CD4-positive, CD25-positive, alpha-beta regulatory T cell (primary cell): ENCODE measurements at places on chromosomes 7 and 10. TPM values are rescaled to one million over a fixed set of nuclear protein-coding genes. Genes with fewer than 3 reads are reported as not detected.

DNA sequence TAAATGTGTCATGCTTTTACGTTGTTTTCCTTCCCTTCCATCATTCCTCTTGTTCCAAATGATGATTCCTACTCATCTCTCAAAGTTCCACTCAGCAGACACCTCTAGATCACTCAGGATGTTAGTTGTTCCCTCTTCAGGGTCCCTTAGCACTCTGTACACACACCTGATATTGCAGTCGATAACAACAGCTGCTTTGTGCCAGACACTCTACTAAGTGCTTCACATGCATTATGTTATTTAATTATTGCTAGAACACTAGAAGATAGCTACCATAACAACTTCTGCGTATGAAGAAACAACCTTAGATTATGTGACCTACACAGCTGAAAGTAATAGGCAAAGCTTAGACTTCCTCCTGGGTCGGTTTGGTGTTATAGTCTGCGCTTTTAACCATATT is 29.6 kb downstream of the PCBD1 start:
- no peaks in the 10 kb centered on the region for H3K4me1 ChIP-seq
- H3K36me3 ChIP-seq: peaks cover 56% of the 10 kb centered on the region
- H3K4me3 ChIP-seq: no peak overlapping the region
- H3K27me3 ChIP-seq: no peaks in the 10 kb centered on the region

- no peak for DNase-seq
- no peaks in the 10 kb centered on the region for H3K4me1 ChIP-seq
- no peaks in the 10 kb centered on the region for H3K27me3 ChIP-seq
- no peak overlapping the region for H3K27ac ChIP-seq
Measured at GRCh38 chr7:160958-161725, 31.2 kb upstream of the FAM20C start.

- H3K27ac ChIP-seq: no peak overlapping the region
- no peaks in the 10 kb centered on the region for H3K36me3 ChIP-seq
- DNase-seq: no peak
- H3K4me3 ChIP-seq: no peak overlapping the region
- H3K27me3 ChIP-seq: no peaks in the 10 kb centered on the region
- H3K4me1 ChIP-seq: peaks cover 21% of the 10 kb centered on the region
Measured at GRCh38 chr10:32979041-32979440, 21.0 kb upstream of the ITGB1 start.

DNA sequence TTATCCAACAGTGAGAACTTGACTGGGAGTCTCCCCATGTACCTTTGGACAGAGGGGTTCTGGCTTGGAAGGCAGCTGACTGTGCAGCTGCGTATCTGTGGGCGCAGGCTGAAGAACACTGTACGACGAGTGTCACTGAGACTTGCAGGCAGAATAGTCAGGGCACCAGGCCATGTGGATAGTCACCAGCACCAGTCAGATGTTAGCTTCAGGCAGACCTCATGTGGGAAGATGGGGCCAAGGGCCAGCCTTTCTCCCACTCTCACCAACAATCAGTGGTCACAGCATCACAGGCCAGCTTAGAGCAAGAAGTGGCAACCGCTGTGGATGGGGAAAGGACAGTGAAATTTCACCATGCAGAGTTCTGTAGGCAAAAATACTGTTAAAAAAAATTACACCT is 43.4 kb upstream of the GJD4 start:
- H3K27ac ChIP-seq: no peak overlapping the region
- DNase-seq: no peak
- H3K36me3 ChIP-seq: peaks cover 25% of the 10 kb centered on the region
- H3K4me1 ChIP-seq: no peaks in the 10 kb centered on the region
- no peak overlapping the region for H3K4me3 ChIP-seq

The TMEM178B gene
- total RNA-seq: 0.10 TPM

DNA sequence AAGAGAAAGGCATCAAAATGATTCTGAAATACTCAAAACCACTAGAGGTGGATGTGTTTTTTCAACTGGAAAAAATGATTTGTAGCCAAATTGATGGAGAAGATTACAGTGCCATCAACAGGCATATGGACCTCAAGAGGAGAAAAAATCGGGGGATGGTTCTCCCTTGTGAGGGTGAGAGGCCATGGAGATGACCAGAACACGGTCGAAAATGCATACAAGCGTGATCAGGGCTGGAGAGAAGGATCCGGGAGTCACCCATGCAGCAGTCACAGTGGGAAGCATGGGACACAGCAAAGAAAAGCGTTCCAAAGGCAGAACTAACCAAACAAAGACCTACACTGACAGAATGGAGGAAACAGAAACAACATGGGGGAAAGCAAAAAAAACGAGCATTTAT is 80.3 kb downstream of the SLC37A3 start:
- H3K36me3 ChIP-seq: no peaks in the 10 kb centered on the region
- no peak overlapping the region for H3K4me3 ChIP-seq
- no peak overlapping the region for H3K27ac ChIP-seq
- H3K4me1 ChIP-seq: no peaks in the 10 kb centered on the region
- H3K27me3 ChIP-seq: no peaks in the 10 kb centered on the region

- H3K4me3 ChIP-seq: no peak overlapping the region
- no peaks in the 10 kb centered on the region for H3K27me3 ChIP-seq
- H3K4me1 ChIP-seq: peaks cover 12% of the 10 kb centered on the region
- H3K27ac ChIP-seq: no peak overlapping the region
Measured at GRCh38 chr10:84352251-84352842, 24.0 kb downstream of the CCSER2 start.

The OR9A2 gene
- total RNA-seq: not detected

The DNMBP gene
- total RNA-seq: 2.4 TPM

GRCh38 chr7:13106513-13106912 is 419.1 kb downstream of the ARL4A start:
- no peak for DNase-seq
- H3K27me3 ChIP-seq: no peaks in the 10 kb centered on the region
- H3K36me3 ChIP-seq: no peaks in the 10 kb centered on the region

DNA sequence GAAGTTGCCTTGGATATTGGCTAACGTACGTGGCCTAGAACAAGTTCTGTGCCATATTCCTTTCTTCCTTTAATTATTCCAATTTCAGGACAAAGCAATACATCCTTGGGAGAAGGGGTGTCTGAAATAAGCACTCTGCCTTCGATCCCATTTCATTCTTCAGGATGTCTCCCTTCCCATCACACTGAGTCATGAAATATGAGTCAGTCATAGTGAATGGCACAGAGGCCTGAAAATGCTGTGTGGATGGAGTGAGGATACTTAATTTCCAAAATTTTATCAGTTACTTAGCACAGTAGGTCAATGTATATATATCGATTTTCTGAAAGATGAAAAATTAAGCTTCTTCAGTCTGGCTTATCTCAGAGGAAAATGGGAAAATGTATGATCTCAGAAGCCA is 19.5 kb downstream of the EVX1 start:
- no peak overlapping the region for H3K4me3 ChIP-seq
- peaks cover 7% of the 10 kb centered on the region for H3K27me3 ChIP-seq
- H3K36me3 ChIP-seq: no peaks in the 10 kb centered on the region
- no peak for DNase-seq
- H3K27ac ChIP-seq: no peak overlapping the region

DNA sequence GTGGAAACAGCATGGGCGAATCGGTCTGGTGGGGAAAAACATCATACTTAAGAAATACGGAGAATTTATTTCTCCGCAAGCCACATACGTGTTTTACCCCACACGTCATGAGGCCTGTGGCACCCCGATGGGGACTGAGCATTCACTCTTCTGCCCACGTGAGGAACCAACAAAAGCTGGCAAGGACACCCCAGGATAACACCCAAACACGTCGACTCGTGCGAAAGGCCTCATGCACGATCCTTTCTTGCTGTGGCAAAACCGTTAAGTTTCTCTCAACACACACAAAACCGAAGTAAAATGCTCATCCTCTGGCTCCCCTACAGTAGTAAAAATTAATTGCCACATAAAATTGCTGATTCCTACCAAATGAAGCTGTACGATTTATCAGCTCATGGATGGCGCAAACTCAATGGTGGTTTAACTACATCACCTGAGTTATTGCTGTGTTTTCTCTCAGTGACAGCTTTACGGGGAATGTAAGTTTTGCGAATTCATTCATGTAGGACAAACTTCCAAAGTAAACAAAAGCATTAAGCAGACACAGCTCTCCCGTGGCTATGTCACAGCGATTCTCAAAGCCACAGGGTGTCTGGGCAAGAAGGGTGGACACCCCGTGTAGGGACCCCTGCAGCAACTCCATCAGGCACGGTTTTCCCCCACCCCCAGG is 97.0 kb downstream of the CTBP2 start:
- H3K36me3 ChIP-seq: no peaks in the 10 kb centered on the region
- H3K4me1 ChIP-seq: peaks cover 6% of the 10 kb centered on the region
- H3K4me3 ChIP-seq: no peak overlapping the region
- no peak for DNase-seq
- H3K27me3 ChIP-seq: no peaks in the 10 kb centered on the region

DNA sequence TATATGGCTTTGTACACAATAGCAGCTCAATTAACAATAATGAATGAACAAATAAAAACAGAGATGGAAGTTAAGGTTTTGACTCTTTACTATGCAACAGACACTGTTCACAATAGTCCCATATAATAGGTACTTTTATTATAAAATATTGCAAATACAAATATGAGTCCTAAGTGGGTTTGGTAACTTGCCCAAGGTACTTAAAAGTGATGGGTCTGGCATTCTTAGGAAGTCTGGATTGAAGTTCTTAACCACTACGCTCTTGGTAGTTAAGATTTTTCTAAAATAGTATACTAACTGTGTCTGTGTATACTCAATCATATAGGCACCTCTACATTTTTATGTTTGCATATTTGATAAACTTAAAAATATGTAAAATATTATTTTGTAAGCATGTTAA is 55.5 kb downstream of the HGF start:
- no peaks in the 10 kb centered on the region for H3K36me3 ChIP-seq
- H3K27me3 ChIP-seq: no peaks in the 10 kb centered on the region
- no peak for DNase-seq
- no peaks in the 10 kb centered on the region for H3K4me1 ChIP-seq

DNA sequence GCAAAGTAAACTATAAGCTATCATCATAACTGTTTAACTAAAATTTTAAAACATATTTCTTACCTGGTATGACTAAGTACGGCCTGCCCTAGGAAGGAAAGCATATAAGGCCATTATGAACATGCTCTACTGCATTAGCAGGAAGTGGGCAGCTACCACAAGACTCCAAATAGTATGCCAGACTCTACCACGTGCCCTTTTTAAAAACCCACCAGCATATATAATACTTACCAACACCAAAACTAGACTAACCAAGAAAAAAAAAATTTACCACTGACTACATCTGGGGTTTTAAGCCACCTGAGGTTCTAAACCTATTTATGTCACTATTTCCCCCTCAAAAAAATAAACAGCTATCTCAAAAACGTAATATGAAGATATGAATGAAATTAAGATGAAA is 30.1 kb downstream of the NUDCD3 start:
- peaks cover 14% of the 10 kb centered on the region for H3K36me3 ChIP-seq
- peak; percentile 52 for DNase-seq

The SLC26A4 gene
- 0.10 TPM for total RNA-seq

DNA sequence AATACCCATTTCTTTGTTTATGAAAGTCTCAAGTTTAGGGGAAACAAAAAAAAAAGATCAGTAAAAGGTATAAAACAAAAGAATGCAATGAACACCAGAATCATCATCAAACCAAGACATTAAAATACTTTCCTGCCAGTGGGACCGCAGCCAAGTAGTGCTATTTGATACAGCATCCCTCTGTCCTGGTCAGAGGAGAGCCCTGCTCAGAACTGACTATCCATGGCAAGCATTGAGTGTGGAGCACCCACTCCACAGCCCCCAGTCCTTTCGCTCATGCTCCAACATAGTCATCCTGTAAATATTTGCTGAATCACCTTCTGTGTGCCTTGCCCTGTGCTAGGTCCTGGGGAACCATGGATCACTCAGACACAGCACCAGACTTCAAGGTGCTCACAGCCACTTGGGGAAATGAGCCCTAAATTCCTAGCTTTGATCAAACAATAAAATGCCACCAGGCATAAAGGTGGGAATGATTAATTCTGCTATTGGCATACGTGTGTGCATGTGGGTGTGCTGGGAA is 213.6 kb upstream of the TBX20 start:
- DNase-seq: no peak
- H3K27ac ChIP-seq: no peak overlapping the region
- no peaks in the 10 kb centered on the region for H3K4me1 ChIP-seq
- H3K36me3 ChIP-seq: no peaks in the 10 kb centered on the region
- no peak overlapping the region for H3K4me3 ChIP-seq

The ADAMTS14 gene
- total RNA-seq: not detected

The PPA1 gene
- 54.3 TPM for total RNA-seq

DNA sequence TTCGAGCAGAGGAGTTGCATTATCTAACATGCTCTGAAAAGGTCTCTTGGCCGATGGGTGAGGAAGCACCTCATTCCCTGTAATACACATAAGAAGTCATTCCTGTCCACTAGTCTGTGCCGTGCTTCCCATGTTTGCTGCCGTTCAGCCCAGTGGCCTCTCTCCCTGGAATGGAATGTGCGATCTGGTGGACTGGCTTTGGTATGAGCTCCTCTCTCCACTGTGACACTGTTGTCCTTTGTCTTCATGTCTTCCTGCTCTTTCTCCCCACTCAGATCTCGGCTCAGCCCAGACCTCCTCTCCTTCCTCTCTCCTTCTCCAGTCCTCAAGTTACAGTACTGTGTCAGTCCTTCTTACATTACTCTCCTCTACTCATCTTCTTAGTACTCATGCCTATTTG is 192.8 kb upstream of the KLF6 start:
- H3K36me3 ChIP-seq: no peaks in the 10 kb centered on the region
- H3K27me3 ChIP-seq: no peaks in the 10 kb centered on the region
- no peak overlapping the region for H3K4me3 ChIP-seq

DNA sequence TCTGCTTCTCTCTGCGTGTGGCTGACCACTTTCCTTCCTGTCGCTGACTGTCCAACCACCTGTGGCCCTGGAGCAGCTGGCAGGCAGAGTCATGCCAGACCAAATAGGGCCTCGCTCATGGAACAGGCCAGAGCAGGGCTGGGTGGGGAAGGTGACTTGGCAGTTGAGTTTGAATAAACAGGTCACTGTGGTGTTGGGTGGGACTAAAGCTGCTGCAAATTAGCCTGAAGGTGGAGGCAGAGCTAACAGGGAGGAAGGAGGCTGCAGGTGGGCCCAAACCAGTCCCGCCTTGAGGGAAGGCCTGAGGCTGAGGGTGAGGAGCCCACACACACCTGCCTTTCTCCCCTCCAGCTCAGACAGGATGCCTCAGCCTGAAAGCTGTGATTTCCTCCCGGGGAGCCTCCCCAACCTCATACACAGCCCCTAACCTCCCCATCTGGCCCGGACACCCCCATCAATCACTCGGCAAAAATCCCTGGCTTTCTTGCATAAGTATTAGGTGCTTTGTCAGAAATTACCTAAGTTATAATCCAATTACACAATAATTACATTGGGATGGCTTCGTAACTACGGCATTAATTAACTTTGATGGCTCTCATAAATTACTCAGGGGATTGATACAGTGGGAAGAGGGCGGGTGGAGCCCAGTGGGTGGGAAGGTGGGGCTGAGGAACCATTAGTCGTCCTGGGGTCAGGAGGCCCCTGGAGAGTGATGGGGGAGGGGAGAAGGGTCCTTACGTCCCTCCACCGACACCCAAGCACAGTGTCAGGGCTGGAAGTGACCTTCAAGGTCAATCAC is 97.7 kb upstream of the PCBD1 start:
- no peak overlapping the region for H3K27ac ChIP-seq

GRCh38 chr10:61136139-61136538 is 192.2 kb upstream of the RHOBTB1 start:
- no peak overlapping the region for H3K27ac ChIP-seq
- no peaks in the 10 kb centered on the region for H3K27me3 ChIP-seq
- DNase-seq: no peak
- no peaks in the 10 kb centered on the region for H3K4me1 ChIP-seq
